ENCODE measurements at places on chromosomes 6 and 20. TPM values are rescaled to one million over a fixed set of nuclear protein-coding genes. Genes with fewer than 3 reads are reported as not detected.
A peak's percentile ranks its signal among the peaks of the same experiment; 100 is the strongest.

The PSORS1C2 gene
- total RNA-seq, result not detected

The PACRG gene
- total RNA-seq, result 0.49 TPM

DNA sequence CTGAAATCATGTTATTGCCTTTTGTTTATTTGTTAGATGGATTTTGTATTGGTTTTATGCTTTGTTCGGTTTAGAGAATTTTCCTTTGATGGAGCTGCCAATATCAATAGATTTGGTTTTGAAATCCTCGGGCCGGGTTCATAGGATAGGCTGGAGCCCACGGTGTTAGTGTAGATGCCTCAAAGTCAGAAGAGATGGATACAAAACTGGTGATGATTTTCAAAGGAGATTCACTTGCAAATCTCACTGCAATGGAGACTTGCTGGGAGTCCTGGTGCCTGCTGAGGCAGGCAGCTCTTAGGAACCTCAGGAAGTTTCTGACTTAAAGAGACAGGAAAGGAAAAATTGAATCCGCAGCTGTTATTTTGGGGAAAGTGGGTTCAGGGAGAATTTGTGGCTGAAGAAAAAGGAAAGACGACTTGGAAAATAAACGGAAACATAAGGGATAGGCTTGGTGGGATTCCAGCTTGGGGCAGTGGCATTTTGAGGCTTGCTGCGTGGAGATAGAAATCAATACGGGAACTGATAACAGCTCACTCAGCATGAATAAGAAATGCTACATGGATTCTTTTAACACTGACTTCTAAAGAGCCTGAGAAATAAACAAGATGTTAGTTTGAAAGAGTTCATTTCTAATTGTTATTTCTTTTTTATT, 241.6 kb downstream of the PHACTR1 start:
- no peak for DNase-seq

GRCh38 chr6:102114402-102114801, 720.9 kb downstream of the GRIK2 start:
- no peak for DNase-seq

DNA sequence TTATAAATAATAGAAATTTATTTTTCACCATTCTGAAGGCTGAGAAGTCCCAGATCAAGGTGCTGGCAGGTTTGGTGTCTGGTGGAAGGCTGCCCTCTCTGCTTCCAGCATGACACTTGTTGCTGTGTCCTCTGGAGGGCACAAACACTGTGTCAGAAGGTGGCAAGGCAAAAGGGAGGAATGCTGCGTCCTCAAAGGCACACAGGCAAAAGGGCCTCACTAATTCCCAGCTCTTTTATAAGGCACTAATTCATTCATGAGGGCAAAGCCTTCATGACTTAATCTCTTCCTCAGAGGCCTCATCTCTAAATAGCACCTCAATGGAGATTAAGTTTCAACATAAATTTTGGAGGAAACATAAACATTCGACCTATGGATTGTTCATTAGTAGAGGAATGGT, 209.5 kb upstream of the SMLR1 start:
- no peak for DNase-seq

- DNase-seq, result no peak
These were observed 692.9 kb downstream of the QKI start for GRCh38 chr6:164107297-164107995.

- DNase-seq, result no peak
These were observed 349.9 kb downstream of the ARHGAP18 start for GRCh38 chr6:129359811-129360681.

The PI16 gene
- total RNA-seq, result not detected

- no peak for DNase-seq
These were observed 22.9 kb downstream of the COL20A1 start for GRCh38 chr20:63315731-63316491.

DNA sequence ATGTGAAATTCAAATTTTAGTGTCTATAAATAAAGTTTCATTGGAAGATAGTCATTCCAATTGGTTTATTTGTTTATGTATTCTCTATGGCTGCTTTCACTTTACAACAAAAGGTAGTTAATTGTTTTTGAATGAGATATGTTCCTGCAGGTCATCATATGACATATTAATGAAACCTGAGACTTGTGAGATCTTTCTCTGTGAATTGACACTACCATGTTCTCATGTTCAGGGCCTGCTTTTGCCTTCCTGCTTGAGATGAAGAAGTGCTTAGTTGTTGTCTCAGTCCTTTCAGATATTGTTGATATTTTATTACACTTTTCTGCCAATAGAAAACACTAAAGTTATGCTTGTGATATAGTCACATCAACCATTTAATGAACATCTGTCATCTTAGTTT, 132.5 kb downstream of the UTRN start:
- DNase-seq, result no peak

DNA sequence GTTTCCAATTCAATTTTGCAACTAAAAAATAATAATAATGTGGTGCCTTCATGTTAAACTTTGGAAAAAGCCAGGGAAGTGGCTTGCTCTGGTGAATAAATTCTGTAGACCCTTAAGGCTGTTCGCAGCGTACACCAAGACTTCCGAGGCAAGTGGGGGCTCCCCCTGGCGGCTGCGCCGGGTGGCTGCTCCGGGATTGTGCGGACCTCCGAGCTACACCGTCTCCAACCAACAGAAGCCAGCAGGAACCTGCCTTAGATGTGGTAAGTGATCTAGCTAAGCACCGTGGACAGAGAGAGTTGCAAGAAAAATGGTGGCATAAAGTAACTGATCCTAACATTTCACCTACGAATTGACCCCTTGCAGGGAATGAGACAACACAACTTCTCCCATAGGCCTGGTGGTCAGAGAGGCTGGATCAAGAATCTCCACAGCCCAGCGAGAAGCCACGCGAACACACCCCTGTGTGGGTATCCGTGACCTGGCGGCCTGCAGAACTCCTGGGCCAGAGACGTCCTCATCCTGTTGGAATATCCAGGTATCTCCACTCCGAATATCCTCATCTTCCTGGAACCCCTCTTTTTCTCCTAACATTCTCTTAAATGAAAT, 69.6 kb downstream of the TBXT start:
- DNase-seq, result peak; percentile 59

- DNase-seq, result no peak
These were observed 362.0 kb downstream of the CENPW start for GRCh38 chr6:126701676-126702560.

GRCh38 chr6:96520171-96521115, 1.2 kb upstream of the UFL1 start:
- DNase-seq, result no peak

The BFSP1 gene
- 0.68 TPM for total RNA-seq

The EFCAB8 gene
- total RNA-seq, result not detected

DNA sequence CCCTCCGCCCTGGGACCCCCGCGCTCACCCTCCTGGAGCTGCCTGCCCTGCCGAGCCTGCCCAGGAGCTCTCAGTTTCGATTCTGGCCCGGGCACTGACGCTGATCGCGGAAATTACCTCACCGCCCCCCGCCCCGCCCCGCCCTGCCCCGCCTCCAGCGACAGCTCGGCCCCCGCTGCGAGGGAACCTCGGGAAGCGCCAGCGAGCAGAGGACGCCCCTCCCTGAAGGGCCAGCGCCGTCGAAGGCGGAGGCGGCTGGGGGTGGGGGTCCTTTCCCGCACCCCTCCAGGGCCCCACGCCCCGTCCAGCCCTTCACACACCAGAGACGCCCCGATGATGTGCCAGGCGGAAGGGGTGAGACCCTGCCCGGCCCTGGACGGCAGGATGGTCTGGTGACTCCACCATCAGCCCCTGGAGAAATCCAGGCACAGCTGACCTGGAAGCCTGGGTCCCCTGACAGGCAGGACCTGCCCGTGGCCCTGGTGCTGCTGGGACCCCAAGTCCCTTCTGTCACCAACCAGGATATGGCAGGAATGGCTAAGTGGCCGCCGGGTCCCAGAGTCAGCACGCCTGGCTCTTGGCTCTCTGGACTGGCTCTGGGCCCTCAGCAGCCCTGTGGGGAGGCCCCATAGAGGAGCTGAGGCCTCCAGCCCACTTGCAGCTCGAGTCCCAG, at the start of gene HELZ2:
HELZ2 (minus strand) TSS at position 84 of the 673 bp plus-strand sequence. CDS start 1,854 bp downstream, outside the sequence.
- peak; percentile 85 for DNase-seq

The ADRM1 gene
- 56.6 TPM for total RNA-seq

DNA sequence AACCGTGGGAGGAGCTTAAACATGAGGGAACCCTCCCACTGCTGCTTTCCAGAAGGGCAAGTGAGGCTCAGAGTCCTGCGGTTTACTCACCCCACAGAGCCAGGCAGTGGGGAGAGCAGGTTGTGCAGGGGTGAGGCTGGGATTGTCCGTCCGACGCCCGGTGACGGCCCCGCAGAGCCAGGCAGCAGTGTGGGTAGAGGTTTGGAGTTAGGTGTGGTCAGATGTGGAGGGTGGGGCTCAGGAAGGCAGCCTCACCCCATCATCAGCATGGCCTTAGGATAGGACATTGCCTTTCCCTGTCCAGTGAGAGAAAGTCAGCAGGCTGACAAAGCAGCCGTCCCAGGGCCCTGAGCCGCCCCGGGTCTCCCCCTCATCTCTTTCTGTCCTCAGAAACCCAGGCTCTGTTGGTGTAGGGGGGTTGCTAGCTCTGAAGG, 234.6 kb downstream of the DLL1 start:
- peak; percentile 35 for DNase-seq

DNA sequence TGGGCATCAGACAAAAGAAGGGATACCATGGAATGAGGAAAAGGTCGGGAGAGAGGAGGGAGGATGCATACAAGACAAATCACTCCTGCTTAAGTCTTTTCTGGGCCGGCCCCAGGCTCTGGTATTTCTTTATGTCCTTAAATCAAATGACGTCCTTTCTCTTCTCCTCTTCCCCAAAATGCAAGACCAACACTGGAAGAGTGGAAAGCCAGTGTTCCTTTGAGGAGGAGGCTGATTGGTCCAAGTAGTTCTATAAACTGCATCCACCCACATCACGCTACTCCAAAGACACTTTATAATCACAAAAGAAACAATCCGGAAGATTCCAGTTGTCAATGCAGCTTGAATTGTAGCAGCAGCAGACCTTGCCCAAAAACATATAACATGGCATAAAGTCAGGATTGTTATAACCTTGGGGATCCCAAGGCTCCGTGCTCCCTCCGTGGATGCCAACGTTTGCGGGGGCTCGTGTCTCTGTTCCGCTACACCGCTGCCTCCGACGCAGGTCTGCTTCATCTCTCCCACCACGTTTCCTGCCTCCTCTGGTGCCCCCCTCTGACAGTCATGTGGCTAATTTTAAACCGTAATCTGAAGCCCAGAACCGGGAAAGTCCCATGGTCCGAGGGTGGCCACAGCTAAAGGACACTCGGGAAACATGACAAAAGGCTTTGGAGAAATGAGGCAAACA, 47.1 kb downstream of the MCUR1 start:
- peak; percentile 31 for DNase-seq

DNA sequence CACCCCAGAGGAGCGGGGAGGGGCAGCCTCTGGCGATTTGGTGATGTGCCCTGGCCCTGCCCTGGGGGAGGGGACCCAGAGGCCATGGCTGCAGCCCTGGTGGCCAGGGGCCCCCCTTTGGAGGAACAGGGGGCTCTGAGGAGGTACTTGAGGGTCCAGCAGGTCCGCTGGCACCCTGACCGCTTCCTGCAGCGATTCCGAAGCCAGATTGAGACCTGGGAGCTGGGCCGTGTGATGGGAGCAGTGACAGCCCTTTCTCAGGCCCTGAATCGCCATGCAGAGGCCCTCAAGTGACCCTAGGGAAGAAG, 10.9 kb downstream of the NFKBIL1 start:
- DNase-seq, result no peak

GRCh38 chr20:21503345-21503744, 10.5 kb downstream of the NKX2-2 start:
- no peak for DNase-seq

DNA sequence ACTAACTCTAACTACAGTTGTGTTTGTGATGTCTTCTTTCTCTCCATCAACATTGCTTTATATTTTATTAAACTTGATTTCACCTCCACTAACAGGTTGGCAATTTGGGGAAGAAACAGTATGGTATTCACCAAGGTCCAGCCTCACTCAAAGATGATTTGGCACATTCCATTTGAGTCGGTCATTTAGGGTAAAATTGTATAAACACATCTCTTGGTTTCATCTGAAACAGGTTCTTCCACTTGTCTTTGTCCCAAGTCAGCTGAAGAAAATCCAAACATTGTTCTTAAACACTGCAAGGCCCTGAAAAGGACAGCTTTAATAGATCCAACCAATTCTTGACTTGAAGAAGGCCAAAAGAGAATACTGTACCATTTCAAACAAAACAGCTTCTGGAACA, 104.9 kb upstream of the NT5E start:
- DNase-seq, result no peak

The MMP24 gene
- 0.70 TPM for total RNA-seq

DNA sequence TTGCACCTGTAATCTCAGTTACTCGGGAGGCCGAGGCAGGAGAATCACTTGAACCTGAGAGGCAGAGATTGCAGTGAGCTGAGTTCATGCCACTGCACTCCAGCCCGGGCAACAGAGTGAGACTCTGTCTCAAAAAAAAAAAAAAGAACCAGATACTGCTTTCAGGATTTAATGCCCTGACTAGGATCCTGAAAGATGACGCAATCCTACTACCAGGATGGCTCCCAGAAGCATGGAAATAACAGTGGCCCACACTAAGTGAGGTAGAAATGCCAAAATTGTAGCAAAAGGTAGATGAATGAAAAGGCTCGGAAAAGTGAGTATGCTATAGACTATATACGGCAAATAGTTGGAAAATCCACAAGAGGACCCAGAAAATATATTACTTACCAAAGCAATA, 23.8 kb upstream of the KHDC1 start:
- no peak for DNase-seq

DNA sequence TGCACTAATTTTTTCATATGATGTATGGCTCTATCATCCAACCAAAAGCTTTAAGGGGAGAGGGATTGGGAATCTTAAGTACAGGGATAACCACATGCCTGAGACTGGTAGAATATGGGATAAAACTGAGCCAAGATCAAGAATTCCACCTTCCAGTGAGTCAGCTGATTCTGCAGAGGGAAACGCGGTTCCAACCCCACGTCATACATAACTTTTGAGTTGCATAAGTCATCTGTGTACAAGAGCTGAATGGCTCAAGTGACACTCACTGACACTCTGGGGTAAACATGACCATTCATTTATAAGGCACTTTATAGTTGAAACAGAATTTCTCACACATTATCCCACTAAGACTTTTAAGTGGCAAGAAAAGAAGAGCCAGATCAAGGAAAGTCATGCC, 16.4 kb downstream of the TRIM27 start:
- DNase-seq, result no peak

The MRPS18A gene
- total RNA-seq, result 23.5 TPM

The HSPA1L gene
- total RNA-seq, result 1.2 TPM

- DNase-seq, result no peak
These were observed 28.3 kb downstream of the CTCFL start for GRCh38 chr20:57496592-57496991.

DNA sequence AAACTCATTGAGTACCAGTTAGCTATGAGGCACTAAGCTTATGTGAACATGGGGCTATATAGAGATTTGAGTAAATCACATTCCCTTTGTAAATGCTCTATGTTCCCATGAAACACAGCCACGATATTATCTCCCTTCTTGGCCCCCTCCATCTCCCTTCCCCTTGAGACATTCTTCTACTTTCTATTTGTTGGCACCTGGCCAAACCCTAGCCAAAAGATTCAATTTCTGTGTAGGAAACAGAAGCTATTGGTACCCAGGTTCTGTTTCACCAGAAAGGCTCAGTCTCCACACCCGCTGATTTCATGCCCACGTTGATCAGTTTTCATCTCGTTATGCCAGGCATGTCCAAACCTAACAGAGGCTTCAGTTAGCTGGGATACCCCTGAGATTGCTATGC, 145.5 kb upstream of the LAMP5 start:
- no peak for DNase-seq

All from right lobe of liver (tissue), 6 donors.